ENCODE measurements at places on chromosomes 13 and 19.

- no peak for DNase-seq
These were observed 211.5 kb downstream of the KLF12 start for GRCh38 chr13:73922493-73923393.

DNA sequence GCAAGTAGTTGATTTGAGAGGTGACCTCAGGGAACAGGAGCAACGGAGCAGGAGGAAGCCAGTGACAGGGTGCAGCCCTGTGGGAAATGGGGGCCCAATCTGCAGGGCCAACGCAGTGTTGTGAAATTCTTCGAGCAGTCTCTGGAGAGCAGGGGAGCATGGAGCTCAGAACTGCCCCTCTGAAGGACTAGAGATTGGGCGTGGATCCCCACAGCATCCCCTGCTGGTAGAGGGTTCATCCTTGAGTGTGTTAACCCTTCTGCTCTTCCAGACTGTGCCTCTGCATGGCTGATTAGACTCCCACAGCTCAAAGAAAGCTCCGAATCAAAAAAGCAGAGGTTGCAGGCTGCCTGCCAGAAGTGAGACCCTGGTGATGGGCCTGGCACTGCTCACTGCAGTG lies 77.9 kb upstream of the UQCRFS1 start:
- no peak for DNase-seq

DNA sequence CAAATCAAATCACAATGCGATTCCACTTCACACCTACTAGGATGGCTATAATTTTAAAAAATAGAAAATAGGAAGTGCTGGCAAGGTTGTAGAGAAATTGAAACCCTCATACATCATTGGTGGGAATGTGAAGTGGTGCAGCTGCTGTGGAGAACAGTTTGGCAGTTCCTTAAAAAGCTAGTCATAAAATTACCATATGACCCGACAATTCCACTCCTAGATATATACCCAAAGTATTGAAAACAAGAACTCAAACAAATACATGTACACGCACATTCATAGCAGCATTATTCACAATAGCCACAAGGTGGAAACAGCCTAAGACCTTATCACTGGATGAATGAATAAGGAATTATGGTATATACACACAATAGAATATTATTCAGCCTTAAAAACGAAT lies 12.0 kb downstream of the HMGB1 start:
- DNase-seq = peak; percentile 17

- DNase-seq = no peak
These were observed 22.6 kb downstream of the ZSWIM4 start for GRCh38 chr19:13817615-13818371.

DNA sequence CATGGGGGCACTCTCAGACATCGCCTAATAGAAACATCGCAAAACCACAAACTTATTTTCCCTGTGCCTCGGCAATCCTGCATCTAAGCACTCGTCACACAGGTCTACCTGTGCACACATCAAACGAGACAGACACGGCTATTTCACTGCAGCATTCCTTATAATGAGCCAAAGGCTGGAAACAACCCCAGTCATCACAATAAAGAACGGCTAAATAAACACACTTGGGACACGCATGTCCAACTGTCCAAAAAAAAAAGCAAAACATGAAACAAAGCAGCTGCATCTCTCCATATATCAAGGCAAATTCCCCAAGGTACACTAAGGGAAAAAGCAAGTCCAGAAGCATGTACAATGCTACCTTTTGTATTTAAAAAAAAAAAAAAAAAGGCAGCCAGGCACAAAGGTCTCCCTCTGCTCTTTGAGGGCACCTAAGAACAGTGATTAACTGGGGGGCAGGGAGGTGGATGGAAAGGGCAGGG lies 27.2 kb upstream of the CCNP start:
- no peak for DNase-seq

DNA sequence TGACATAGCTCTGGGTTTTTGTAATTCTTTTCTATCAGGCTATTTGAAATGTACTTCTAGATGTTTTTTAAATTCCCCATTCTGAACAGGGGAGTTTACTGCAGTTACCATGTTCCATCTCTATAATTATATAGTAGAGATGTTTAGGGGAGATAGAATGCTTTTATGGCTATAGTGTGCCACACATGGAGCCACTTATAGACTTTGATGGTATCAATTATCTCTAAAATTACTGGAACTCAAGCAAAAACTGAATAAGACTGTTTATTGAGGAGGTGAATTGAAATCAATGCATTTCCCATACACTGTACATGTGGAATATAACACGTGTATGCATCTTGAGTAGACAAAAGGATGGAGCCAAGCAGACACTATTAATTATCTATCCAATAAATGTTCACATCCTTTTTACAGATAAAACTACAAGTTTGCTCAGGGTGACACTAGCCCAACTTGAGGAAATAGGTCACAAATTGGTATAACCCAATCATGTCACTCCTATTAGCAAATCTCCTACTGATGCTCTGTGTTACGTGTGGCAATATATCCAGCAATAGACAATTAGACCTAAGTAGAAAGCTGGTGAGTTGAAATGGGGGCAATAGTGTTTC lies 1882.6 kb downstream of the PCDH9 start:
- DNase-seq = no peak

DNA sequence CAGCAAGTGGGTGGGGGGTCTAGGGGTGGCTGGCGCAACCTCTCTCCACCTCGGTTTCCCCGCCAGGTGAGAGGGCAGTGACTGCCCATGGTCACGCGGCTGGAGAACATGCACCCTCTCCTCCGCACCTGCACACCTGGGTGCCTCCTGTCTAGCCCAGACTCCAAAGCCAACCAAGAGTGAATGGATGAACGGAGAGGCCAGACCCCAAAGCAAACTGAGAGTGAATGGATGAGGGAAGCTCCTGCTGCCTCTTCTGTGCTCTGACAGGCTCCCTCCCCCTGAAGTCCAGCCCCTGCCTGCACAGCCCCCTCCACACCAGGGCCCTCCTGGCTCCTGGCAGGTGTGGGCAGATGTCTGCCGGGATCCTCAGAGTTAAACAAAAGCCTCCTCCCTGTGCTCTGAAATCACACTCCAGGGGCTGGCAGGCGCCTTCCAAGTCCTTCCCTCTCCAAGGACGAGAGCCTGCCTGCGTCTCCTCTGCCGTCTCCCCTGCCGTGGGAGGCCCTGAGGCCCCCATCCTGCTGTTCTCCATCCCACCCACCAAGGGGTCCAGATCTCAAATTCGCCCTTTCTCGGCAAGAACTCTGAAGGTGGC lies 2.2 kb downstream of the SBNO2 start:
- DNase-seq = no peak

DNA sequence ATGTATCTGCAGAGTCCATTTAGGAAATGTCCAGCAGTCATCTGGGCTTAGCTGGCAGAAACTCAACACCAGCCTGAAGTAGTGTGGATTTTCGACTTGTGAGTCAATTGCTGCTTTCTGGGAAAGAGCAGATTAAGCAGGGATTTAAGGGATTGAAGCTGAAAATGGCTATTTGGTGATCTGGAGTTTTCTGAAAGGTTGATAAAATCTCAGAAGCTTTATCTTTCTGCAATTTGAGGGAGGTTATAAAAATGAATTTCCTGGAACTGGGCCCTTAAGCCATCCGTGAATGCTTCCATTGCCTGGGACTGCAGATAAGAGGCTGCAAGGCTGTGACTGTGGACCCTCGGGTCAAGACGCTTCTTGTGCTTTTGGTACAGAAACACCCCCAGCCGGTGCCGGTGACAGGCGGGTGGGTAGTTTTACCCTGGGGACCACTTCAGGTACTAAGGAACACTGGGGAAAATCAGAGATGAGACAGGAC lies 61.5 kb downstream of the COL4A1 start:
- DNase-seq = no peak

GRCh38 chr19:7505682-7506384 lies 10.1 kb upstream of the ZNF358 start:
- no peak for DNase-seq
